ENCODE measurements at places on chromosomes 2 and 18. TPM values are rescaled to one million over a fixed set of nuclear protein-coding genes. Genes with fewer than 3 reads are reported as not detected.

ATP6V1B1 gene
- not detected for total RNA-seq

ASAP2 gene
- total RNA-seq: 61.7 TPM

TUBA4B gene
- total RNA-seq: not detected

DNA sequence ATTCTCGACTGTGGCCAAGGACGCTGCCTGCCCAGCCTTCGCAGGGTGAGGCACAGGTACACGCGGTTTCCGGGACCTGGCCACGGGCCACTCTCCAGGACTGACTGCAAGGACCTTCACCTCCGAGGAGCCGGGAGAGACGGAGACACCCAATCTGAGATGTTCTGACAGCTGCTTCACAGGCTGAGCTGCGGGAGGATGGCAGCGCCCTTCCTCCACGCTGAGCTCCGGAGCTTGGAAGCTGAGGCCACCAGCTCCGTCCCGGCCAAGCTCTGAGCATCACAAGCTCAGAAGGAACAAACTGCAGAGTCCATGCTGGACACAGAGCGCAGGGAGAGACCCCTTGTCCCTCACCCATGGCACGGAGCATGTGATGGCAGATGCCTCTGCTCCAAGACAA is 71.1 kb upstream of the CTDP1 start:
- H3K27ac ChIP-seq: no peak overlapping the region
- no peak overlapping the region for H3K4me3 ChIP-seq
- no peaks in the 10 kb centered on the region for H3K4me1 ChIP-seq
- no peaks in the 10 kb centered on the region for H3K36me3 ChIP-seq

- H3K4me1 ChIP-seq: no peaks in the 10 kb centered on the region
- H3K27ac ChIP-seq: no peak overlapping the region
- H3K36me3 ChIP-seq: no peaks in the 10 kb centered on the region
Measured at GRCh38 chr2:147374423-147374811, 470.4 kb upstream of the ACVR2A start.

DNA sequence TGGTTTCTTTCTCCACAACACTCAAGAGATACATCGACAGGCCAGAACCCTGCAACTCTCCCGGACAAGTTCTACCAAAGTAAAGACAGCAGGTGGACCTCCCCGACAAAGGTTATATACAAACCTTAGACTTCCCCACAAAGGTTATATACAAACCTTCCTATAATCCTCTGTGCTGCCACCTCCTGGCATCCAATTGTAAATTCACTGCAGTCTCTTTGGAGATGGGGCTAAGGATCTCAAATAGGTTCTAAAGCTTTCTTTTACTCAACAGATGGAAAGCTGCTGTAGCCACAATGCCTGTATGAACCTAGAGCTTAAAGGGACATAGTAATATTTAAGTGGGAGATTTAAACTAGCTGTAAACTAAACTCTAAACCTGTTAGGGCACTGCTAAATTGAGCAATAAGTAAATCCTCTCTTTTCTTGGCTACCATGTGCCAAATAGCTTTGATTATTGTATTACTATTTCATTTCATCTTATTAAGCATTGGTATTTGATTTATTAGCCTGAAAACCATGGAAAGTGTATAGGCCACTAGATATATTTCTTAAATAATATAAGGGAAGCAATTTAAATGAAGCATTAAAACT is 9.8 kb upstream of the MREG start:
- H3K4me1 ChIP-seq: no peaks in the 10 kb centered on the region
- H3K36me3 ChIP-seq: no peaks in the 10 kb centered on the region
- H3K27ac ChIP-seq: no peak overlapping the region
- H3K27me3 ChIP-seq: no peaks in the 10 kb centered on the region

DNA sequence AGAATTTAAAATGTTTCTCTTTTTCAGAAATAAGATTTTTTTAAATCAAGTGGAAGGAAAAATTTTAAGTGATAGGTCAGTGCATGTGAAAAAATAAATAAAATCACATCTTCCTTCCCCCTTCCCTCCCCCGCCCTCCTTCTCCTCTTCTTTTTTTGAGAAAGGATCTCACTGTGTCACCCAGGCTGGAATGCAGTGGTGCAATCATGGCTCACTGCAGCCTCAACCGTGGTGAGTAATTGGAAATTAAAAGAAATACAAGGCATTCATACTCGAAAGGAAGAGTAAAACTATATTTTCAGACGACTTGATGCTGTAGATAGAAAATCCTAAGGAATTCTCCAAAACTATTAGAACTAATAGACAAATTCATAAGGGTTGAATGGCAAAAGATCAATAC is 16.9 kb upstream of the CRACDL start:
- DNase-seq: no peak
- no peaks in the 10 kb centered on the region for H3K4me1 ChIP-seq
- H3K27me3 ChIP-seq: no peaks in the 10 kb centered on the region
- H3K36me3 ChIP-seq: no peaks in the 10 kb centered on the region

PFN4 gene
- total RNA-seq: not detected

- no peaks in the 10 kb centered on the region for H3K36me3 ChIP-seq
- no peak overlapping the region for H3K4me3 ChIP-seq
- no peak overlapping the region for H3K27ac ChIP-seq
Measured at GRCh38 chr18:31617031-31617717, 25.5 kb downstream of the TTR start.

CIDEA gene
- not detected for total RNA-seq

GRCh38 chr18:59376351-59376935 is 17.4 kb upstream of the LMAN1 start:
- H3K4me1 ChIP-seq: no peaks in the 10 kb centered on the region
- no peaks in the 10 kb centered on the region for H3K36me3 ChIP-seq
- no peak for DNase-seq
- no peak overlapping the region for H3K27ac ChIP-seq
- no peak overlapping the region for H3K4me3 ChIP-seq

DNA sequence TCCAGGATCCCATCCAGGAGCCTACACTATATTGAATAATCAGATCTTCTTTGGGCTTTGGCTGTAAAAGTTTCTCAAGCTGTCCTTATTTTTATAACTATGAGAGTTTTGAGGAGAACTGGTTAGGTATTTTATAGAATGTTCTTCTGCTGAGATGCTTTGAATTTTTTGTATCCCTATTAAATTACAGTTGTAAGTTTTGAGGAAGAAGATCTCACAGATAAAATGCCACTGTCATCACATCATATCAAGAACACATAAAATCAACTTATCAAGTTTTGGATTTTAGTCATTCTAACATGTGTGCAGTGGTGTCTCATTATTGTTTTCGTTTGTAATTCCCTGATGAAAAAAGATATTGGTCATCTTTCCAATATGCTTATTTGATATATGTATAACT is 260.2 kb upstream of the COL3A1 start:
- no peak overlapping the region for H3K27ac ChIP-seq
- no peak for DNase-seq
- H3K27me3 ChIP-seq: no peaks in the 10 kb centered on the region
- H3K4me3 ChIP-seq: no peak overlapping the region

Measured in colonic mucosa (tissue), 4 donors.